ENCODE measurements at places on chromosomes 4 and X. TPM values are rescaled to one million over a fixed set of nuclear protein-coding genes. Genes with fewer than 3 reads are reported as not detected.

The FANCB gene
- 3.4 TPM for polyA plus RNA-seq

The IQCM gene
- polyA plus RNA-seq = not detected

The GLRB gene
- polyA plus RNA-seq = 13.0 TPM

DNA sequence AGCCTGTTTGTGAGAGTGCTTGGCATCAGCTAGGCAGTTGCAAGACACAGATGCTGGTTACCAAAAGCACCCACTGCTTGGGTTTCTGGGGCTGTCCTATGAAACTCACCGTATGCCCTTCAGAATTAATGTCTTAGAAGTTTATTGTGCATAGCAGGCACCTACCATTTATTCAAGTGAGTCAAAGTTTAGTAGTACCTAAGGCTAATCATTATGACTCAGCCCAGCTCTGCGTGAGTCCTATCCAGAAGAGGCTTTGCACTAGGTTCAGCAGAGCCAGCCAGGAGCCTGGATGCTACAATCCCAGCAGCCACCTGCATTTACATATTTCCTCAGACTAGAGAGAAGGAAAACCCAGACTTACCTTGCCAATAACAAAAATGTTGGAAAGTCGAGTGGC, 4.2 kb downstream of the RPS4X start:
- no peak for DNase-seq

- no peak for DNase-seq
Observed at GRCh38 chrX:135984256-135984655, 979 bp upstream of the SLC9A6 start.

GRCh38 chr4:94446386-94446785, 5.4 kb upstream of the PDLIM5 start:
- DNase-seq = no peak

- DNase-seq = no peak
Observed at GRCh38 chrX:20011608-20012007, 20.7 kb upstream of the BCLAF3 start.
